Erythroblast (primary cell): ENCODE measurements at places on chromosomes 16 and 17.

DNA sequence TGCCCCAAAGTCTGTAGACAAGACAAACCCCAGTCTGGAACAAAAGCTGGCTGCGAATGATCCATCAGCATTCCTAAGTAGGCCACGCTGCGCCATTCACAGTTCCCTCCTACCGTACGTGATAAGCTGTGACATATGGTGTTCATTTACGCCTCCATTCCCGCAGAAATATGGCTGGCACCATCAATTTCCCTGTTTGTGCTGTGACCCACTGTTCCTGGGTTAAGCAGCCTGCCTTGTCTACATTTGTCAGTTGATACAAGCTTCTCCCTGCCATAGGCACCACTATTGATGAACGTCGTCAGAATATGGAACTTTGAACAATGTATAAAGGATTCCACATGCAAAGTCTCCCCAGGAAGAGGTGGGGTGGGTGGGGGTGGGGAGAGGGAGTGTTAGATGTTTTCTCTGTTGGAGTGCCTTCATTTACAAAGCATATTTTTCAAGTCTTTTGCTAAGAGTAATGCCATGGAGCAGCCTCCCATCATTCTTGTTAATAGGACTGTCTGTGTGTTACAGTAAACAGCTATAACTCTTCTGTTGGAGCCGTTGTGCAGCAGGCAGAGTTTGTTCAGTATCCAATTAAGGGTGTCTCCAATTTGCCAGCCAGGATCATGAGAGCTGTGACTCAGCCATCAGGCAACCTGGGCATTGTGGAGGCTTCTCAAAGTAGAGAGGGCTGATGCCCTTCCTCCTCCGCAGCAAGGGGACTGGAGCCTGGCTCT lies 294.6 kb downstream of the TMEM114 start:
- DNase-seq = no peak

DNA sequence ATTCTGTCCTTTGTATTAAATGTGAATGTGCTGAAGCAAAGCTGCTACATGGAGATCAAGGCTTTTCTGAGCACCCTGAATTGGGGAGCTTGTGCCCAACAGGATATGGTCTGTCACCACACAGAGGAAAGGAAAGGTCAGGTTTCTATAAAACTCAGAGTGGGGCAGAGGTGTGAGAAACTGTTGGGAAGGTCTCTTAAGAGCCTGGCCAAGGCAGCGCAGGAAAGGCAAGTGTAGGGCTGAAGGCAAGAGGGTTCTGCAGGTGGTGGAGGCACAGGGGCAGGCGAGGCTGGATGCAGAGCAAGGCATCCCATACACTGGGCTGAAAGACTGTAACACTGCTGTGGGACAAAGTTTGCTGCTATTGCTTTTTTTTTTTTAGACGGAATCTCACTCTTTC lies 8.1 kb downstream of the COX6A2 start:
- DNase-seq = no peak

- no peak for DNase-seq
Measured at GRCh38 chr17:81460856-81461460, 51.6 kb downstream of the ACTG1 start.

GRCh38 chr16:55773859-55774549 lies 58.9 kb downstream of the CES1 start:
- no peak for DNase-seq

- no peak for DNase-seq
Measured at GRCh38 chr16:21126518-21126917, 24.1 kb downstream of the DNAH3 start.

- no peak for DNase-seq
Measured at GRCh38 chr17:6752068-6752909, 3.6 kb upstream of the XAF1 start.

GRCh38 chr17:64498308-64499203 lies 1.7 kb upstream of the POLG2 start:
- no peak for DNase-seq

- DNase-seq = no peak
Measured at GRCh38 chr17:28887871-28888471, 9.6 kb downstream of the FLOT2 start.

DNA sequence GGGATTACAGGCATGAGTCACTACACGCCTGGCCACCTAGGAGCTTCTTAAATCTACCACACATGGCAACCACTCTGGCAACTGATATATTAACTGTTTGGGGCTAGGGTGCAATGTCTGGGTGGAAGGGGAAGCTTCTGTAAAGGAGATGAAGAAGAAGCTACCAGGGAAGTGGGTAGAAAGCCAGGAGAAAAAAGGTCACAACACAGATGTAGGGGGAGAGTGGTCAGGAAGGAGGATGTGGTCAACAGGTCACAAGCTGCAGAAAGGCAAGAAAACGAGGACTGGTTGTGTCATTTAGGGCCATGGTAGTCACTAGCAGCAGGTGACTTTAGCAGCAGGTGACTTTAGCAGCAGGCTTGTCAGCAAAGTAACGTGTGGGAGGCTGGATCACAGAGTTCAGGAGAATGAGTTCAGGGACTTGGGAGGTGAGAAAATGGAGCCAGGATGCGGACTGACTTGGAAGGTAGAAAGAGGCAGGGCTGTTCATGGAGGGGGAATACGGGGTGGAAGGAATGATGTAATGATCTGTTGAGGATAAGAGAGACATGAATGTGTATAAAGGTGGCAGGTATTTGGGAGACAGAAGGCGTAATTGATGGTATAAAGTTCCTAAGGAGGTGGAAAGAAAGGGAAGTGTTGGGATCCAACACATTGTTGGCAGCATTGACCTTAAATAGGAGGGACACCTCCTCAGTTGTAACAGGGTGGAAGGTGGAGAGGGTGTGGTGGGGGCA lies 16.3 kb upstream of the WFIKKN2 start:
- no peak for DNase-seq

- DNase-seq = no peak
Measured at GRCh38 chr17:82239401-82239925, 10.6 kb downstream of the SLC16A3 start.

DNA sequence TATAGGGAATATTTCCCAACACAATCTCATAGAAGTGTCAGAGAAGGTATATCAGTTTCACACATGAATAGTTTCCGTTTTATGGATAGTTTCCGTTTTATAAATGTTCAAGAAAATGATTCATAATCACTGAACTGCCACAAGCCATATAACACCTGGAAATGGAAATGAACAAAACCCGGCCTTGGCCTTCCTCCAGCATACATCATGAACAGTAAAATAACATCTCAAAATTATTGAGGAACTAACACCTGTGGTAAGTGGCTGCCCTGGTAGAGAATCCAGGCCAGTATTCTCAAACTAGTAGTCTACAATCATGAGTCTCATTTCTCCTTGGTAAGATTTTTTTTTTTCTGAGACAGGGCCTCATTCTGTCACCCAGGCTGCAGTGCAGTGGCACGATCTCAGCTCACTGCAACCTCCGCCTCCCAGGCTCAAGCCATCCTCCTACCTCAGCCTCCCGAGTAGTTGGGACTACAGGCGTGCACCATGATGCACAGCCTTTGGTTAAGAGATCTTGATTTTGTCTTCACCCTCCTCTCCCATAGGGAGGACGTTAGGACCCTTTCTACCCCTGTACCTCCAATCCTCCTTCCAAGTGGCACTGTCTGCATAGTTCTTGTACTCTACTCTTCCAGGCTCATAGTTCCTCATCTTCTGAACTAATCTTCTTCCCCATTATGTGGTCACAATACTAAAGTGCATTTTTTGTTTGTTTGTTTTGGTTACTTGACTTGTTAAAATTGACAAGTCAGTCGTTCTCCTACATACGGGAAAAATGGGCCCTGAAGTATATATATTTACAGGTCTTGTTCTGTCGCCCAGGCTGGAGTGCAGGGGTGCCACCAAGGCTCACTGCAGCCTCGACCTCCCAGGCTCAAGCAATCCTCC lies 15.0 kb upstream of the RGS9 start:
- DNase-seq = no peak

GRCh38 chr16:17828012-17828411 lies 357.3 kb upstream of the XYLT1 start:
- peak; percentile 2 for DNase-seq

DNA sequence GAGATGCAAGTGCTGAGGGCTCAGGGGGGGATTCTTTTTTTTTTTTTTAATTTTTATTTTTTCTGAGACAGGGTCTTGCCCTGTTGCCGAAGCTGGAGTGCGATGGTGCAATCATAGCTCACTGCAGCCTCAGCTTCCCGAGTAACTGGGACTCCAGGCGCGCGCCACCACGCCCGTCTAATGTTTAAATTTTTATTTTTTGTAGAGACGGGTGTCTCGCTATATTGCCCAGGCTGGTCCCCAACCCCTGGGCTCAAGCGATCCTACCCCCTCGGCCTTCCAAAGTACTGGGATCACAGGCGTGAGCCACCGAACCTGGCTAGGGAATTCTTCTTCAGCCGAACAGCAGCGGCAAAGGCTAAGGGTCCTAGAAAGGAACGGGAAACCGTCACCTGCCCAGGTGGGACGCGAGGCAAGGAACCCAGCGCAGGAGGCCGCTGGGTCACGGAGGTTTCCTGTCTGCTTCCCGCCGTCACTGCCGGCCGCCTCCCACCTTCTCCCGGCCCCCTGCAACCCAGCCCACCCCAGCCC lies 13.3 kb upstream of the OR1F1 start:
- DNase-seq = no peak

DNA sequence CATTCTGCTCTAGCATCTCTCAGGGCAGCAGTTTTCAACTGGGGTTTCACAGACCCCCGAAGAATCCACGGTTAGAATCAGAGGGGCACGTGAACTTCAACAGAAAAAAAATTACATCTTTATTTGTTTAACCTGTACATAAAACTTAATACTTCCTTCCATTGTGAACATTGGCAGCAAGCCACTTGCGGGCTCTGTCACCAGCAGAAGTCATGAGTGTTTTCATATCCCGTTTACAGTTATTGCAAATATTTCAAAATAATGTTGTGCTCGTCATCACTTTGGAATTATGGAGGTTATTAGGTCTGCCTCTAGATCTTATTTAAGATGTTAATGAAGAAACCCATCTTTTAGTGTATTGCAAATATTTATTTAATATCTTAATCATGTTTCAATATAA lies 109.8 kb downstream of the SDR42E1 start:
- no peak for DNase-seq

DNA sequence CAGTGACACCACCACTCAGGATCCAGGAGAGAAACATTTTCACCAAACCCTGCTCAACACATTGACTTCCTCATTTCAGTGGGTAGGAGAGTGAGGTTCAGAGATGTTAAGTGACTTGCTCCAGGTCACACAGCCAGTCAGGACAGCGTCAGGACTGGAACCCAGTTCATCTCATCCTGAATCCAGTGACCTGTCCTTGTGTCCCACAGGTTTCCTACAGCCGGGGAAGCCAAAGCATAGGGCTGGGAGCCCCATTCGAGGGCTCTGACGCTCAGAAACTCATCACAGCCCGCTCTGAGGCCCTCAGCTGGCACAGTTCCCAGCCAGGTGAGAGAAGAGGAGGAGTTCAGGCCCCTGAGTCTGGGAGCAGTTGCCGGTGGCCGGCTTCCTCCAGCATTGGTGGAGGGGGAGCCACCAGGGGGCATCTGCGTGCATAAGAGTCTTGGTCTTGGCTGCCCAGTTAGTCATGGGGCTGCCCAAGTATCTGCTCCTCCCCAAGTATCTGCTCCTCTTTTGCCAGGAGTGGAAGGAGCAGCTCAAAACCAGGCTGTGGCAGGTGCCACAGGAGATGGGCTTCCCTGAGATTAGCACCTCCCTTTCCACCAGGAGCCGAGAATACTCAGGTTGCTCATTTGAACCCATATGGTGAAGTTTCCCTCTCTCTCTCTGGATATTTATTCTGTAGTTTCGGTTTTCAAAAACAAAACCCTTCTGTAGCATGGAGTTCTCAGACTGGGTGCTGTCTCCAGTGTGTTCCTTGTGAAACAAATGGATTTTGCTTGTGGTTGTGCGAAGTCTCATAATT lies 56.0 kb downstream of the TNFRSF13B start:
- peak; percentile 20 for DNase-seq

DNA sequence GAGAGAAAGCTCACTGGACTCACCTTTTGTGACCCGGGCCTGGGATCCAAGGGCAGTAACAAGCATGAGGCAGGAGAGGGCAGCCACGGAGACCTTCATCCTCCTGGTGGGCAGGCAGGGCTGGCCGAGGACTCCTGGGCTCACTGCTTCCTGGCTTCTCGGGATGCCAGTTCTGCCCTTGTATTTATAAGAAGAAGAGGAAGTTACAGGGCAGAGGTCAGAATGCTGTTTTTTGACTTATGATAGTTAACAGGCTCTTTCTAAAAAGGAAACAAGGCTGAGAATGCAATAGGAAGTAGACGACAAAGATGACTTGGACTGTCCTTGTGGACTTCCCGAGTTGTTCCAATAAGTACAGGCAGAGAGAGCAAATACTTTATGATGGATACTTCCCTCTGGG lies at the start of gene CCL23:
CCL23 (minus strand) TSS at position 174 of the 400 bp plus-strand sequence; CDS start at position 99, 75 bp downstream.
- no peak for DNase-seq
